ENCODE measurements at places on chromosomes 16 and 17.

GRCh38 chr16:57165938-57166337 lies 19.9 kb downstream of the PSME3IP1 start:
- no peak for DNase-seq

- no peak for DNase-seq
Observed at GRCh38 chr17:64387545-64388171, 3.0 kb downstream of the PECAM1 start.

- DNase-seq, result no peak
Observed at GRCh38 chr17:81397314-81398175, 2.3 kb downstream of the BAHCC1 start.

DNA sequence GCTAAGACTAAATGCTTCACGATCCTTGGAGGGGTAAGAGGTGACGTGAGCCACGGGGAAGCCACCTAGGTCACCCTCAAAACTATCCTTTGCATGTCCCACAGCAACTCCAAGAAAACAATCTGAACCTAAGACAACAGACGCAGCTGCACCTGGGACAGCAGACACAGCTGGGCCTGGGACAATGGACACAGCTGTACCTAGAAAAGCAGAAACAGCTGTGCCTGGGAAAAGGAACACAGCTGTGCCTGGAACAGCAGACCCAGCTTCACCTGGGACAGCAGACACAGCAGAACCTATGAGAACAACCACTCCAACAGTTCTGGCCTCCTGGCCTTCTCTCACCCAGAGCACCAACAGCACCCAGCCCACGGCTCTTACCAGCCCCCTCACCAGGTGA lies 11.7 kb upstream of the CD300LD start:
- DNase-seq, result no peak

- DNase-seq, result no peak
Observed at GRCh38 chr17:49506282-49506681, 11.2 kb downstream of the NGFR start.

GRCh38 chr16:50745940-50746339 lies 4.1 kb downstream of the CYLD start:
- DNase-seq, result no peak

- peak; percentile 97 for DNase-seq
Observed at GRCh38 chr17:48816774-48817590, at the start of gene TTLL6. TSS of gene TTLL6 (minus strand) at chr17:48817229. CDS start at chr17:48817072, 157 bp downstream.

DNA sequence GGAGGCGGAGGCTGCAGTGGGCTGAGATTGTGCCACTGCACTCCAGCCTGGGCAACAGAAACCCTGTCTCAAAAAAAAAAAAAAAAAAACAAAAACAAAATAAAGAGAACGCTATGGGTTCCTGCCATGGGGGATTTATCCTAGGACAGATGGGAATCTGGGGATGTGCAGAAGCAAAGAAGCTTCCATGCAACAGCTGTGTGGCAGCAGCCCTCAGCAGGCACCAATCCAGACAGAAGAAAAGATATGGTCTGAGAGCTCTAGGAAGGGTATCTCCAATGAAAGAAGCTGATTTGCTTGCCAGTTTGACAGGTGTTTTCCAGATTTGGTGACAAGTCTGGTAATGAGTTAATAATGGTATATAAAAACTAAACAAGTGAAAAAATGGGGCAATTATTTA lies 11.6 kb downstream of the MYO19 start:
- DNase-seq, result no peak

- DNase-seq, result no peak
Observed at GRCh38 chr17:12485361-12485906, 180.3 kb upstream of the MYOCD start.

DNA sequence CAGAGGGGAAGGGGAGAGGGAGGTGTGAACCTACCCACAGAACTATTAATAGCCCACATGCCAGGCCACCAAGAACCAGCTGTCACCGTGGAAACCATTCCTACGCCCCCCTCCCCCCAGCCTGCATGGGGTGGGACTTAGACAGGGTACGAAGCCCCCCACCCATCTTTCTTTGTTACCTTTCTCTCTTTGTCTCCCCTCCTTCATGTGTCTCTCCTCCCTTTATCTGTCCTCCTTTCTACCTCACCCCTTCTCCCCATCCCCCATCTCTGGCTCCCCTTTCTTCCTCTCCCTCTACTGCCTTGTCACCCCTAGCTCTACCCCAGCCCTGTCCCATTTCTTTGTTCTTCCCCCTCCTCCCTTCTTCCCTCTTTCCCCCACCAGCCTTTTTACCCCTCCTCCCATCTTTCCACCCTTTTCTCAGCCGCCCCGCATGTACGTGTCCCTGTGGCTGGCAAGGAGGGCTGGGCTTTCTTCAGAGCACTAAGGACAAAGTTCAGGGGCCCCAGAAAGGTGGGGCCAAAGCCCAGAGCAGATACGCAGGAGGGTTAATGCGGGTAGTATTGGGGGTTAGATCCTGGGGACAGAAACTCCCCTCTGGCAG lies 8.0 kb downstream of the THRA start:
- DNase-seq, result no peak

- no peak for DNase-seq
Observed at GRCh38 chr16:50520451-50521245, 27.5 kb upstream of the NKD1 start.

DNA sequence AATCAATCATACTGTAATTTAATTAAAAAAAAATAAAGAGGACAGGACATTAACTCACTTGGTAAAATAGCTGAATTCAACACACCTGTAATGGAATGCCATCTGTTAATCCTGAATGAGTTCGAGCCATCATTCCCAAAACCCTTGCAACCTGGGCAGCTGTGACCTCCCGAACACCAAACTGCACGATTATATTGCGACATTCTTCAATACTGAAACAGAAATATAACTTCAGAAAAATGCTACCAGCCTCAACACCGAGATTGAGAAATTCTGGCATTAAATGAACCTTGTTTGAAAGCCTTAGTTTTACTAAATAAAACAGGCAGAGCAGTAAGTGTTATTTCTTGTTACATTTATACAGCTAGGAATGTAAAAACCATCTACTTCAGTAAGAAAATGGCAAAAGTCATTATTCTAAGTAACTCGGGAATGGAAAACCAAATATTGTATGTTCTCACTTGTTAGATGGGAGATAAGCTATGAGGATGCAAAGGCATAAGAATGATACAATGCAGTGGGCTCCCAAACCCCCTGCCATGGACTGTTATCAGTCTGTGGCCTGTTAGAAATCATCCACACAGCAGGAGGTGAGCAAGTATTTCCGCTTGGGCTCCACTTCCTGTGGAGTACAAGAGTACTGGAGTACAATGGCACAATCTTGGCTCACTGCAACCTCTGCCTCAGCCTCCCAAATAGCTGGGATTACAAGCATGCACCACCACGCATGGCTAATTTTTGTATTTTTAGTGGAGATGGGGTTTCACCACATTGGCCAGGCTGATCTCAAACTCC lies 46.5 kb downstream of the CNOT1 start:
- DNase-seq, result no peak

GRCh38 chr17:36001862-36002603 lies 680 bp upstream of the CCL15 start:
- no peak for DNase-seq

DNA sequence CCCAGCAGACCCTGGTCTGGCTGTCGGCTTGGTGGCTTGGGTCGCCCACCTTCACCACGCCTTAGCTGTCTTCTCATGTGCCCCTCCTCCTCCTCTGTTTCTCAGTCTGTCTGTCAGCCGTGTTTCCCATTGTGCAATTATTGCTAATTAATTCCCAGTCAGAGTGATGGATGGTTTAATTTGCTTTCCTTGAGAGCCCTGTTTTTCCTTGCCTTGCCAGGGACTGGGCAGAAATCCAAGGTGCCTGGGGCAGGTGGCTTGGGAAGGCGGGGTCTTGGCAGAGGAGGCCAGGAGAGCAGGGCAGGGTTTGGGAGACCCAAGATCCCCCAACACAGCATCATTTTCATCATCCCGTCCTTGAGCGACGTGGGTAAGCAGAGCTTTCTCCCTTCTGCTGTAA lies 21.3 kb downstream of the NECAB2 start:
- DNase-seq, result no peak

- DNase-seq, result no peak
Observed at GRCh38 chr16:73845238-73846006, 451.2 kb upstream of the PSMD7 start.

DNA sequence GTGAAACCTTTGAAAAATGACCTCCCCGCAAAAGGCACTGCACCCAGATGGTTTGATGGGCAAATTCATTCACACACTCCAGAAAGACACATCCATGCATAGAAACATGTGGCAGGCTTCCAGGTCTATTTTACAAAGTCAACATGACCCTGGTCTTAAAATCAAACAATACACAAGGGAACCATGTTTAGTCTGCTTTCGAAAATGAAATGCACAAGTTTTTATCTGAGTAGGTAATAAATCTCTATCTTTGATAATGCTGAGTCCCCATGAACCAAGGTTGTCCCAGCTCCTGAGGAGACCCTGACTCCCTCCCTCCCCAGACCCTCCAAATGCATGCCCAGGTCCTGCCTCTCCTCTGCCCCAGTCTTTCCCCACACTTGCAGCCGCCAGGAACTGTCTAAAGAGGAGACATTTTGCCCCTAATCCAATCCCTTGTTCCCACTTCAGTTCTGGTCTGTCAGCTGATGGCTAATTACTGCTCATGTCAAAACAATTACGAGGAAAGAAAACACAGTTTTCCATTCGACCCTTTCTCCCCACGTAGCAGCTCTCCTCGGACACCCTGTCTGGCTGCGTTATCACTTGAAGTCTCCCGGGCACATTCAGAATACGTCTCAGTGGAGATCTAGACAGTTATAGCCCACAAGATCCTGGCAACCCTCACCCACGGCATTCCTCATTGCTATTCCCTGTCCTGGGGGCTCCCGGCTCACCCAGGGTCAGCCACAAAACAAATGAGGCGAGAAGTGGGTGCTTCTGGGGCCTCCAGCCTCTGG lies 68.8 kb upstream of the RCVRN start:
- DNase-seq, result no peak

- DNase-seq, result no peak
Observed at GRCh38 chr17:54537656-54538055, 363.0 kb upstream of the TOM1L1 start.

DNA sequence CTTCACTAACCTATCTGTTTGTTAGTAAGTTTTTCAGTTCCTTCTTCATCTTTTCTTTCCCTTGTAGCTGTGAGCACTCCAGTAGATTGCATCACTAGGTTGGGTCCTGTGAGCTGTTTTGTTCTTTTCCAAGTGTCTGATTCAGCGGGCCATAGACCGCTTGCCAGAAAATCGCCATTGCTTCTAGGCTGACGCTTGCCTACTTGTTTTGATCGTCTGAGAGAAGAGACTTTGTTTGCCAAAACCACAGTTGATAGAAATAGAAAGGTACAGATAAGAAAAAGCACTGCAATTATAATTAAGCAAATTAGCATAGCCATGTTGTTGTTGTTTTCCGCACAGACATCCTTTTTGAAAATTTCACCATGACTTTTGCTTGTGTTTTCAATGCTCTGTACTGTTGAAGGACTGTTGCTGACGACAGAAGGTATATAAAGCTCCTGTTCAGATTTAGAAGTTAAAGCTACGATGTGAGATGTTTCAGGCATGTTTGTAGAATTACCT lies 3.1 kb downstream of the EVI2A start:
- DNase-seq, result no peak

GRCh38 chr17:27989046-27989445 lies 53.4 kb upstream of the NLK start:
- no peak for DNase-seq

DNA sequence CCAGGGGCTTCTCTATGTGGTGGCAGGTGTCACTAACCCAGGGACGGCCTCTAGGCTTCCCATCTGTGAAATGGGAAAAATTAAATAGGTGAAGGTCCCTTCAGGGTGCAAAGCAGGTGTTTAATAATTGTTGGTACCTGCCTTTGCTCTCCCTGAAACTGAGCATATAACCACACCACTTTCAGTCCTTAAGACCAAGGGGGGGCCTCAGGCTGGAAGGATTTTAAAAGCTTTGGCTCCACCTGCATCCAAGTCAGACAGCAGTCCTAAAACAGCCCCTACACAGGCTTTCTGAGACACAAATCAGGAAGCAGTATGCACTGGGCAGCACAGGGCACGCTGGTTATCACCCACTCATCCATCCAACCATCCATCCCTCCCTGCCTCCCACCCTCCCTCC lies 55.0 kb downstream of the TK2 start:
- DNase-seq, result no peak

- no peak for DNase-seq
Observed at GRCh38 chr16:86919578-86920305, 341.4 kb downstream of the FOXL1 start.

DNA sequence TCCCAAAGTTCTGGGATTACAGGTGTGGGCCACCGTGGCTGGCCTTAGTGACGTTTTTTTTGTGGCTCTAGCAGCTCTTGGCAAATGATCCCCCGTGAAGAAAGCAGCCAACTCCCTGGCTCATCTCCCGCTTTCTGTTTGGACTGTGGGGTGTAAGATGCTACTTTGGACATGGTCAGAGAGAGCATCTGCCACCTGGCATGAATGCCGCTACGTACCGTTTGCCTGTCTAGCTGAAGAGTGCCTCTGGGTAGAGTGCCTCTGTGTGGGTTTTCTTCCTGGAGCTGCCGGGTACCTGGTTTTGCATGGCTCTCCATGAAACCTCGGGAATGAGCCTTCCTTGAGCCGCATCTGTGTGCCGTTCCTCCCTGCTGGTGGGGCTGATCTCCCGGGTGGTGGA lies 34.3 kb downstream of the NDEL1 start:
- no peak for DNase-seq

- DNase-seq, result no peak
Observed at GRCh38 chr16:2090777-2091546, 43.2 kb downstream of the TSC2 start.

Data from NCI-H1436 treated with DMSO at 0.1 percent for 48 hours (cell line).